Fibroblast of upper back skin (primary cell): ENCODE measurements at places on chromosomes 12 and 14.
A peak's percentile ranks its signal among the peaks of the same experiment; 100 is the strongest.

GRCh38 chr14:67970923-67971322 is 151.3 kb downstream of the RAD51B start:
- DNase-seq = no peak

DNA sequence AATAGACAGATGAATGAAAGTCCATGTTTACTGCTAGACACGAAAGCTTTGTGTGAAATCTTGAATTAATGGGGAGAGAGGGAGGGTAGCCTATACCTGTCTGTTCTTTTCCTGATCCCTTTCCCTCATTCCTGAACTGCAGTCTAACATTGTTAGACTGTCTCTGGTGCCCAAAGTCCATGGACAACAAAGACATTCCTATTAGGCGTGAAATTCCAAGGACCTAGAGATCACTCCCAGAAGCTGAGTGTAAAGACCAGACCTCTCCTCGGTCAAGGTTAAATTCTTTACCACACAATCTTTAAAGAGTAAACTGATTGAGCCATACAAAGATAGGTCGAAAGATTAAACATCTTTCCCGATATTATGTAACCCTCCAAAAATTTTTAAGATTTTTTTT is 270.7 kb upstream of the GARIN2 start:
- DNase-seq = no peak

DNA sequence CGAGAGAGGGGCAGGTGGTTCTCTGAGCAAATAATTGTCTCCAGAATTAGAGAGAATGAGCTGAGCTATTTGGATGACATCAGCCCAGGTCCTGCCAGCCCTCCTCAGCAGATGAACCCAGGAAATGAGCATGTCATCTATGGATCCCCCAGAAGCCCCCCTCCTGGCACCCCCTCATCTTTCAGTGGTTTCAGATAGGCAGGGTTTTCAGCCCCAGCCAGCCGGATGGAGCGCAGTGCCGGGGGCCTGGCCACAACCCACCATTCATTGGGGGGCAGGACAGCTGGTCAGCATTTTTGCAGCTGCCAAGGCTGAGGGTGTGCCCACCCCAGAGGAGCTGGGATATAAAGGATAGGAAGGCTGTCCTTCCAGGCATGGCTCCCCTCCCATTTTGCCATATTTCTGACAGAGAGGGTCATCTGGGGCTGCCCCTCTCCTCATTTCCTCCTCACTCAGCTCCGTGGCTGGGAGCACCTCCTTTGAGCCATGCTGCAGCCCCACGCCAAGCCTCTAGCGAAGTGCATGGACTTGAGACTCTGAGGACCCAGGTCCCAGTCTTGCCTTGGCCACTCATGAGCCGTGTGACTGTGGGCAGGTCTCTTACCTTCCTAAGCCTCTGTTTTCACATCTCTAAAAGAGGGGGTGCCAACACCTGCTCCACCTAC is 6.0 kb upstream of the KRT71 start:
- no peak for DNase-seq

GRCh38 chr12:98217257-98217656 is 298.1 kb upstream of the TMPO start:
- no peak for DNase-seq

DNA sequence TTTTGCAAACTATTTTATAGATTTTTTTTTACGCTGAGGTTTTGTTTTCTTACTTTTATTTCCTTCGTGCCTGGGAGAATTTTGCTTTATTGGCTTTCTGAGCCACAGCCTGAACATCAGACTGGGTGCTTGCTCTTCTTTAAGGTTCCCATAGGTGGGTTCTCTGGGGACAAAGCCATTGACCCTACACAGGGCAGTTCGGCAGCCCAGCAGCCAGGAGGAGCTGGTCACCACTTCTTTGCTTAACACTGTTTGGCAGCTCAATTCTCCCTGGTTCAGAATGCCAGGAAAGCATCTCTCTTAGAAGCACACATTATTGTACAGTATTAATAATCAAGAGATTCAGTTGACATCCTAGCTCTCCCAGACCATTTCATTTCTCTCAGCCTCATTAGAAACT is 140.8 kb upstream of the NEDD1 start:
- peak; percentile 11 for DNase-seq

GRCh38 chr14:73661872-73662271 is 17.1 kb downstream of the DNAL1 start:
- peak; percentile 20 for DNase-seq

- DNase-seq = no peak
Measured at GRCh38 chr12:13474381-13474780, 277.9 kb downstream of the EMP1 start.

- no peak for DNase-seq
Measured at GRCh38 chr12:113252494-113252893, 31.2 kb downstream of the TPCN1 start.

- DNase-seq = peak; percentile 86
Measured at GRCh38 chr12:94941440-94941862, 62.0 kb downstream of the NDUFA12 start.

DNA sequence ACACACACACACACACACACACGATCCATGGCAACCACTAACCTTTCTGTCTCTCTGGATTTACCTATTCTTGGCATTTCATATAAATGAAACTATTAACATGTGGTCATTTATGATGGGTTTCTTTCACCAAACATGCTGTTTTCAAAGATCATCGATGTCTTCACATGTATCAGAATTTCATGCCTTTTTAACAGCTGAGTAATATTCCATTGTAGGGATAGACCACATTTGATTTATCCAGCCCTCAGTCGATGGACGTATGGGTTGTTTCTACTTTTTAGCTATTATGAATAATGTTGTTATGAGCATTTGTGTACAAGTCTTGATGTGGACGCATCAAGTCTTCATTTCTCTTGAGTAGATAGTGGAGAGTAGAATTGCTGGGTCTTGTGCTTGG is 56.5 kb downstream of the MVK start:
- DNase-seq = no peak

- DNase-seq = peak; percentile 80
Measured at GRCh38 chr14:36068777-36069534, 107.6 kb downstream of the PTCSC3 start.

GRCh38 chr12:124553862-124554428 is 13.5 kb downstream of the NCOR2 start:
- no peak for DNase-seq

- no peak for DNase-seq
Measured at GRCh38 chr12:25256005-25256404, 5.3 kb upstream of the KRAS start.

GRCh38 chr14:99579120-99579836 is 24.7 kb downstream of the CCDC85C start:
- DNase-seq = no peak

GRCh38 chr14:22522466-22522957 is 66.5 kb downstream of the DAD1 start:
- DNase-seq = no peak

GRCh38 chr12:42564996-42565395 is 24.6 kb downstream of the PRICKLE1 start:
- no peak for DNase-seq

- DNase-seq = no peak
Measured at GRCh38 chr12:117523971-117524370, 162.5 kb upstream of the NOS1 start.

DNA sequence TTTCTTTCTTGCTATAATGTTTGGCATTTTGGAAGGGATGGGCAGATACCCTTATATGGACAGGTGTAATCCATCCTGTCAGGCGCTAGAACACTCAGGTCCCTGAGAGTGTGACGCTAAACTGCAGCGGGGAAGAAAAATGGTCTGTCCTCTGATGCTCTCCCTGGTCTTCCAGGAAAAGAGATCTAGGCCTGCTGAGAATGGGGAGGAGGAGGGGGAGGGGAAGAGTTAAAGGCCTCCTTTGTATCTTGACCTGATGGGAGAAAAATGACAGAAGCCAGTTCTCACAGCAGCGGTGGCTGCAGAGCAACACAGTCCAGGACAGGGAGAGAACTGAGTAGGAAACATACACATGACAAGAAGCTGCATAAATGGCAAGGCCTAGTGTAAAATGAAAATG is 61.1 kb downstream of the RPS6KA5 start:
- no peak for DNase-seq

DNA sequence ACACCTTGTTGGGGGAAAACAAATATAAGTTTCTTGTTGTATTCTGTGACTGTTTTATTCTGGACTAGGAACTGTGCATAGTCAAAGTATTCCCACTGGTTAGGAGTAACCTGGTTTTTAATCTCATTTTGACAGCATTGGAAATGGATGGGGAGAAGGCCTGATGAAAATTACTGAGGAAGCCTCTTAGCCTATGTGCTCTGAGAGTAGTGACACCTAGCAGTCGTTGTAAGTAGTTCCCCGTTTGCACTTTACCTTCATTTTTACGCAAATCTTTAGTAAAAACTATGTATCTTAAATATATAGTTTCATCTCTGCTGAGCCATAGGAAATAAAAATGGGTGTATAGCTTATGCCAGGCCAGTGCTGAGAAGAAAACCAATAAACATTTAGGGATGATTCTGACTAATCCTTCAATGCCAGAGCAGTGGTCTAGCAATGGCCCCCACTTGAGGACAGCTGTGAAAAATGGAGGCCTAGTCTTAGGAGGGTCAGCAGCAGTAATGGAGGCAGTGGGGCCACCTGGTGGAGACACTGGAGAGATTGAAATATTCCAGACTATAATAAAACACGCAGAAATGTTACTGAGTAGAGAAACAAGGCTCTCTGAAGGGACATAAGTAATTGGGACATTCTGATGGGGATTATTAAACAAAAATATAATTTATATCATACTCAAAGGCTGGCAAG is 133.2 kb upstream of the NOVA1 start:
- DNase-seq = peak; percentile 28

DNA sequence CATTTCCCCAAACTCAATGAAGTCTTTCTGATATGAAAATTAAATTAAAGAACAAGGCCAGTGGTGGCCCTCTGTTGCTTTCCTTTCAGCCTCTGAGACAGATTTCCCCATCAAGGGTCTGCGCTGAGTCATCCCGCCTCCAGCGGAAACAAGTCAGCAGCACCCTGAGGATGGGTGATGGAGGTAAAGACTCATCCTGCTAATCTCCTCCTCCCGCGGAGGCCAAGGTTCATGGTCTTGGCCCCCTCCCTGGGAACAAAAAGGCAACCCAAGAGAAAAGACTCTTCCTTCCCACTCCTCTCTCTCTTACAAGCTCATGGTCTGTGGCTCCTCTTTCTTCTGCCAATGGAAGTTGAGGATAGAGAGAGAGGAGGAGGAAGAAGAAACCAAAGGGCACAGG is 9.0 kb upstream of the NUMB start:
- no peak for DNase-seq

DNA sequence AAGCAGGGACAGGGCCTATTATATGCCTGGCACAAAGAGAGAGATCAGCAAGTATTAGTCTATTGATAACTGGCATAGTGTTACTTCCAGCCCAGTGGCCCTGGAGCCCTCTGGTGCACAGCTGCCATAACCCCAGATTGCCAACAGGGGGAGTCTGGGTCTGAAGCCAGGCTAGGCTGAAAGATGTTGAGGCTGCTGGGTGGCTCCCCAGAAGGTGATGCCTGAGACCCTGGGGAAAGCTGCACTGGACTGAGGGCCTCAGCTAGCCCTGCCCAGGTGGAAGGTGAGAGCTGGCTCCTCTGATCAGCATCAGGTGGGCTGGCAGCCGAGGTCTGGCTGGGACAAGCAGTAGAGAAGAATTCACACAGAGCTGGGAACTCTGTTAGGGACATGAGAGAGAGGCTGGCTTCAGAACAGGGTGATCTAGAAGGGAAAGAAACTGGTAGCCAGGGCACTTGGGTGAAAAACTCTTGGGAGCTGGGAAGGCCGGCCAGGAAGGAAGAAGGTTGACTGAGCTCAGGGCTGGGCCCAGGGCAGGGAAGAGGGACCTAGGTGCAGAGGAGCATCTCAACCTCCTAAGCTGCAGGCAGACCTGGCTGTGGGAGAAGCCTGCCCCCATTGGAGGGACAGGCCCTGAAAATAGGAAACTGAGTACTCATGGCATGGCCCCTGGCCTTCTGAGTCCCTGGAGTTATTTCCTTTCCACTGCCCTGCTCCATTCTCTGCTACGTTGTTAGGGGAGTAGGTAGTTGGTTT is 3.9 kb downstream of the GZMH start:
- DNase-seq = no peak

DNA sequence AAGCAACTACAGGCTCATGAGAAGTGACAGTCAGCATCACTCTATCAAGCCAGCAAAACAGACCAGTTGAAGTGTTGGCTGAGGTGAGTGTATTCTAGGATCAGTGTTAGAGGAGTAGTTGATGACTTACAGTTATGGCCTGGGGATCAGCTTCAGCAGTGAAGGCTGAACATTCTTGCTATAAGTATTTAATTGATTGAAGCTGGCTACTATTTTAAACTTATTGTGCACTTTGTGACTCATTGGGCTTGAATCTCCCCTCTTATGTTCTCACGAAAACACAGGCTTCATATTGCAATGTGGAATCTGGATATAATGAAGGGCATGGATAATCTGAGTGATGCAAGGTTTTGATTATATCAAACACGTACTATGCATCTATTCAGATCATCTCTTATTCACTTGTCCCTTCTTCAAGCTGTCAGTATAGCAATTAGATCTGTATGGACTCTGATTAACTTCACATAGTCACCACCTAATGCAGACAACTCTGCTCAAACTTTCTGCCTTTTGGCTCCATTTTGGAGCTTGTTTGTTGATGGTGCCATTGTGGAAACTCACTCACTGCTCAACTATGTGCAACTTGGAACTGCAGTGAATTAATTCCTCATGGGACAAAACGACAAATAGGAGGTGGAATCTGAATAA is 309.2 kb downstream of the SLC16A7 start:
- peak; percentile 96 for DNase-seq

DNA sequence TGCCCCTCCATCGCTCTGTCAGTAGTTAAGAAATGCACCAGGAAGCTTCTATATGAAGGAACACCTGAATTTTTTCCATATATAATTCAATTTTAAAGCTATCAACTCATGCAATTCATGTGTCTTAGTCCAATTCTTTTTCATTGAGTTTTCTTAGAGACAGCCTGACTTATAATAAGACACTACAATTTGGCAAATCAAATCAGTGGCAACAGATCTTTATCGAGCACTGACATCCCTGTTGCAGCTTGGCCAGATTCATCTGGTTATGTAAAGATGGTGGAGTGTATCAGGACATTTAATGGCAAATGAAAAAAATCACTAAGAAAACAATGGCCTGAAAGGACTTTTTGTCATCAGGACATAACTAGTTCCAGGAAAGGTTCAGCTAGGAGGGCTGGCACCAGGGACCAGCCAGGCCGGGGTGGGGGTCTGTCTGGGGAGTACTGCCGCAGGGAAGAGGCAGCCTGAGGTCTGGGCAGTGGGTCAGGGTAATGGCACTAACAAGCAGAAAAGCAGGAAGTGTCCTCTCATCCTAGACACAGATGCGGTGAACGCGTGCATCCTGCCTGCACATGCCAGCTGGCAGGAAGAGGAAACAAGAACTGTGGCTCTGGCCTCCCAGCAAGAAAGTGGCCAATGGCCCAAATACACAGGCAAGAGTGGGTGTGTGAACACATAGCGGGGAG is 100.5 kb upstream of the LMNTD1 start:
- DNase-seq = no peak

- no peak for DNase-seq
Measured at GRCh38 chr12:106947461-106947860, 8.2 kb upstream of the TMEM263 start.

GRCh38 chr12:116727891-116728290 is 10.0 kb downstream of the SPRING1 start:
- no peak for DNase-seq

- DNase-seq = peak; percentile 99
Measured at GRCh38 chr12:62793256-62794217, 141.4 kb downstream of the PPM1H start.
